EH (cell line): ENCODE measurements at places on chromosomes 3 and 15.
A peak's percentile ranks its signal among the peaks of the same experiment; 100 is the strongest.

GRCh38 chr15:65400760-65401610 is 21.8 kb downstream of the IGDCC4 start:
- peak; percentile 71 for DNase-seq

- DNase-seq = no peak
Observed at GRCh38 chr15:53586799-53587198, 172.7 kb downstream of the WDR72 start.

DNA sequence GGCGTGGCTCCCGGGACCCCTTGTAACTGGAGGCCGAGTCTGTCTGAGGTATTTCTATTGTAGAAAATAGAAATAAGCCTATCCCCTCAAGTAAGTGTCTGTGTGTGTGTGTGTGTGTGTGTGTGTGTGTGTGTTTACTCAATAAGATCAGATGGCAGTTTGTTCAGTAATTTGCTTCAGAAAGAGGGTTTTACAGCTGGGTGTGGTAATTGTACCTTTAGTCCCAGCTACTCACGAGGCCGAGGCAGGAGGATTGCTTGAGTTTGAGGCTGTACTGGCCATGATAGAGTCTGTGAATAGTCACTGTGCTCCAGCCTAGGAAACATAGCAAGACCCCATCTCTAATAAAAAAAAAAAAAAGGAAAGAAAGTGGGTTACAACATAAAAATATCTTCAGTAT is 8.7 kb downstream of the SPINT1 start:
- DNase-seq = no peak

DNA sequence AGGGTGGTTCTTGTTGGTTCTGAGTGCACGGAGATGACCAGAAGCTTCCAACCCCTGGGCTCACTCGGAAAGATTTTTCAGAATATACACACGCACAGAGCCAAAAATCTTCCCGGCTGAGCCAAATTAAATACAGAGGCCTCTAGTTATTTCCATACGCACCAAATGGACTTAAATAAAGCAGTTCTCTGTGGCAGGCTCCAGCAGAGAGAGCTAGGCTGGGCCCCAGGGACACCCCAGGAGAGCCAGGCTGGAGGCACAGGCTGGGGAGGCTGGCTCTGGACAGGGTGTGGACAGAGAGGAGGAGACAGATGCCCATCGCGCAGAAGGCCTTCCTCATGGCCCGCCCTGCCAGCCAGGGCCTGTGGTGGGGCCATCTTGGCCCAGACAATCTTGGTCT is 115.9 kb downstream of the IQSEC1 start:
- no peak for DNase-seq

DNA sequence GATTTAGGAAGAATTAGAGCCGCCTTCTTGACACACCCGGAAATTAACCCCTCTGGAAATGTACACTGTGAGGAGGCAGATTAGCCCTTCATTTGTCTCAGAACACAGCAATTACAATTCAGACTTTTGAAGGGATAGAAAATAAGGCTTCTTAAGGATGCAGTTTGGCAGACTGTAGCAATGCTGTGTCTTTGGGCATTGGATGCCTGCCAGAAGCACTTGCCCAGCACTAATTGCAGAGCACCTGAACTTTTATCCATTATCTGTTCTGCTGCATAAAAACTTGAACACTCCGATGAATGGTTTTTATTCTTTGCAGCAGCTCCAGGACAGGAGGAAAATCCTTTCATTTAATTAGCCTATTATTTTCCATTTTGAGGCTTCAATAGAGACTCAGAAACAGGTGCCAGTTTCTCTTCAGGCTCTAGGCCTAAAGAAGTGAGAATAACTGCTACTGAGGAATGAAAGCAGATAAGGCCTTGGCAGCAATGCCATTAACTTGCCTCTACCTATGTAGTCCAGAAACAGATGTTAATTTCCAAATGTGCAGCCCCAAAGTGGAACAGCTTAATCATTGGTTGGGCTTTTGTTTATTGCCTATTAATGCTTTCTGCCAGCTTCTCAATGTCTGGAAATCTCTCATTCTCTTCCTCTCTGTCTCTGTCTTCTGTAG is 418.5 kb downstream of the NSUN3 start:
- DNase-seq = no peak

GRCh38 chr3:17500618-17501017 is 241.8 kb downstream of the TBC1D5 start:
- DNase-seq = no peak

DNA sequence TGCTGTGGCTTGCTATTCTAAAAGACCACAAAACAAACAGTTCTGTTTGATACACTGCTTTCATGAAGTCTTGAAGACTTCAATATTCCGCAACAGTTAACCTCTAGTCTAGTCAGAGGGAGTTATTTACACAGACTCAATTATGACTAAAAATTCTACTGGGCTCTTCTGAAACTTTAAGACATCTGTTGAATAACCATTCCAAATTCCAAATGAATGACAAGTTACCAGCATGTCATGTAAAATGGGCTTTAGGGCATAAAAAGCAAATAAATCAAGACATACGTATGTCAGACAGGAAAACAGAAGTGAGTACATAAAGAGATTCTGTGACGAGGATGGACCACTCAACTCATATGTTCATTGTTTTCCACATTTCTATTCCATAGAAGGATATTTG is 93.9 kb downstream of the PLOD2 start:
- peak; percentile 89 for DNase-seq
